ENCODE measurements at places on chromosomes 16 and 17. TPM values are rescaled to one million over a fixed set of nuclear protein-coding genes. Genes with fewer than 3 reads are reported as not detected.

DNA sequence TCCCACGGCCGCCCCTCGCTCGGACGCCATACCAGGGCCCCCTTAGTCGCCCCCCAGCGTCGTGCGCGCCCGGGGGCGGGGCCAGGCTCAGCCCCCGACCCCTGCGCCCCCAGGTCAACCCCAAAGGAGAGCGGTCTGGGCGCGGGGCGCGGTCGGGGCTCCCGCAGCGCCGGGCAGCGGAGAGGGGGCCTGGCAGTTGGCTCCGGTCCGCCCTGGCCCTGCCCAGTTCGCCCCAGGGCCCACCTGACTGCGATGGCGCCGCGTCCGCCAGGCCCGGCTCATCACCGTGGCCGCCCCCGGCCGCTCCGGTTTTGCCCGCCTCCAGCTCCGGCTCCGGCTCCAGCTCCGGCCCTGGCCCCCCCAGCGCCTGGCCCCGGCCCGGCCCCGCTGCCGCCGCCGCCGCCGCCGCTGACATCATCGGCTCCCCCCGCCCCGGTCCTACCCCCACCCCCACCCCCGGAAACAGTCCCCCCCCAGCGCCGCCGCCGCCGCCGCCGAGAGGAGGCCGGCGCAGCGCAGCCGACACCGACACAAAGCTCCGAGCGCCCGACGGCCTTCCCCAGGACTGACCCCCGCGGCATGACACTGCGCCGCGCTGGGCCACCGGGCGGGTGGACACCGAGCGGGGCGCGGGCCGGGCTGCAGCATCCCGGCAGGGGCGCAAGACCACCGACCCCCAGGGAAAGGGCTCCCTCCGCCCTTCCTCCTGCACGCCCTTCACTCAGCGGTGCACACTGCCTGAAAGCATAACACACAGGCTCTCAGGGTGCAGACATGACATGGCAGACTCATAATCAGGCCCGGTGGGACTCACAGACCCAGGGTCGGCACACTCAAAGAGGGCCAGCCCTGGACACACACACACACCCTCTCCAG lies at the start of gene ZBTB4:
Gene ZBTB4, minus strand, starts transcription at position 419 of the 876 bp plus-strand sequence. CDS start 12,830 bp downstream, outside the sequence.
- peaks cover 15% of the 10 kb centered on the region for H3K4me1 ChIP-seq
- H3K36me3 ChIP-seq, result no peaks in the 10 kb centered on the region
- DNase-seq, result peak; percentile 84

- no peak overlapping the region for H3K27ac ChIP-seq
- no peaks in the 10 kb centered on the region for H3K27me3 ChIP-seq
- H3K36me3 ChIP-seq, result no peaks in the 10 kb centered on the region
Observed at GRCh38 chr16:77585379-77586251, 136.7 kb upstream of the NUDT7 start.

- H3K27ac ChIP-seq, result no peak overlapping the region
- H3K36me3 ChIP-seq, result no peaks in the 10 kb centered on the region
- H3K4me1 ChIP-seq, result no peaks in the 10 kb centered on the region
- DNase-seq, result no peak
Observed at GRCh38 chr16:89583895-89584644, 8.5 kb downstream of the CPNE7 start.

DNA sequence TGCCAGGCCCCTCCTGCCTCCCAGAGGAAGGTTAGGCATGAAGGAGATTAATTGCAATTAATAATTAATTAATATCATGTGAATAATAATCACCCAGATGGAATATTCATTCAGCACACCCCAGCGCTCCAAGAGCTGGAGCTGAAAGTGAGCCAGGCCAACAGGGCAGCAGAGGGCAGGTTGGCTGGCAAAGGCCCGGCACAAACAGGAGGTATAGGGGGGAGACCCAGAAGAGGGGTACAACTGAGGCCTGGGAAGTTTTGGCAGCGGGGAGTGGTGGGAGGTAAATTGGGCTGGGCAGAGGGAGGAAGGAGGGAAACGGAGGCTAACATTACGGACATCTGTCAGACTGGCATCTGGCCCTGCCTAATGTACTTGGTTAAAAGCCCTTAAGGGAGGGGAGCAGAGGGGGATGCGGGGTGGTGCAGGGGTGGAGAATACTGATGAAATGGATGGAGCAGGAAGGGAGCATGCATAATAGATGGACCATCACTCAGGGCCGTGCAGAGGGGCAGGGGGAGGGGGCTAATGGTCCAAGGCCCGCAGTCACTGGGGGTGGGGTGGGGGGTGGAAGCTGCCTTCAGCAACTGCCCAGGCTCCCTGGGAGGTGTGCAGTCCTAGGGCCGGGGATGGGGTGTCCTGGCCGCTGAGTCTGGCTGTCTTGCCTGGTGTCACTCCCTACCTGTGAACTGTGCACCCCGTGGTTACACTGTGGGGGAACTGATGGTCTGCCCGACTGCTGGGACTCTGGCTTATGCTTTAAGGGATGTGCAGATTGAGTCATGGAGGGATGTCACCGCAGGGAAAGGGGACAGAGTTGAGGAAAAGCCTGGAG lies 1.9 kb downstream of the ADAM11 start:
- peaks cover 38% of the 10 kb centered on the region for H3K27me3 ChIP-seq
- no peaks in the 10 kb centered on the region for H3K36me3 ChIP-seq
- H3K27ac ChIP-seq, result no peak overlapping the region
- no peak for DNase-seq
- H3K4me1 ChIP-seq, result peaks cover 4% of the 10 kb centered on the region
- H3K4me3 ChIP-seq, result no peak overlapping the region

- H3K4me1 ChIP-seq, result no peaks in the 10 kb centered on the region
- no peaks in the 10 kb centered on the region for H3K36me3 ChIP-seq
- H3K4me3 ChIP-seq, result no peak overlapping the region
- no peak overlapping the region for H3K27ac ChIP-seq
- DNase-seq, result no peak
- no peaks in the 10 kb centered on the region for H3K27me3 ChIP-seq
Observed at GRCh38 chr17:39822051-39822451, 42.1 kb downstream of the IKZF3 start.

DNA sequence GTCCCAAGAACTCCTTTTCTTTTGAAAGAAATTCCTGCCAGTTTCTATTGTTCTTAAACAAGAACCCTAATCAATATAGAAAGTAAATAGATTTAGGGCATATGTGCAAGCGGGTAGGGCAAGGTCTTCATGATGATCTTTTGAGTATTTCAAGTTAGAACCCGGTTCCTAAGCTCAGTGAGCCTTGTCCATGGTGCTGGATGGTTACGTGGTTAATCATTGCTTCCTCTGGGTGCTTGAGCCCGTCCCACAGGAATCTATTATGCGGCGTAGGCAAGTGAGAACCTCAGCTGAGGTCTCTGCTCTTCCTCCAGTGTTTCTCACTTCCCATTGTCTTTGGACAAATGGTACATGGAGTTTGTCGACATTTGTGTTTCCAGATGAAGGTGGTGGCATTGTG lies 580.8 kb upstream of the EEF2KMT start:
- H3K36me3 ChIP-seq, result no peaks in the 10 kb centered on the region
- H3K4me3 ChIP-seq, result no peak overlapping the region
- no peak overlapping the region for H3K27ac ChIP-seq
- H3K27me3 ChIP-seq, result peaks cover 20% of the 10 kb centered on the region

DNA sequence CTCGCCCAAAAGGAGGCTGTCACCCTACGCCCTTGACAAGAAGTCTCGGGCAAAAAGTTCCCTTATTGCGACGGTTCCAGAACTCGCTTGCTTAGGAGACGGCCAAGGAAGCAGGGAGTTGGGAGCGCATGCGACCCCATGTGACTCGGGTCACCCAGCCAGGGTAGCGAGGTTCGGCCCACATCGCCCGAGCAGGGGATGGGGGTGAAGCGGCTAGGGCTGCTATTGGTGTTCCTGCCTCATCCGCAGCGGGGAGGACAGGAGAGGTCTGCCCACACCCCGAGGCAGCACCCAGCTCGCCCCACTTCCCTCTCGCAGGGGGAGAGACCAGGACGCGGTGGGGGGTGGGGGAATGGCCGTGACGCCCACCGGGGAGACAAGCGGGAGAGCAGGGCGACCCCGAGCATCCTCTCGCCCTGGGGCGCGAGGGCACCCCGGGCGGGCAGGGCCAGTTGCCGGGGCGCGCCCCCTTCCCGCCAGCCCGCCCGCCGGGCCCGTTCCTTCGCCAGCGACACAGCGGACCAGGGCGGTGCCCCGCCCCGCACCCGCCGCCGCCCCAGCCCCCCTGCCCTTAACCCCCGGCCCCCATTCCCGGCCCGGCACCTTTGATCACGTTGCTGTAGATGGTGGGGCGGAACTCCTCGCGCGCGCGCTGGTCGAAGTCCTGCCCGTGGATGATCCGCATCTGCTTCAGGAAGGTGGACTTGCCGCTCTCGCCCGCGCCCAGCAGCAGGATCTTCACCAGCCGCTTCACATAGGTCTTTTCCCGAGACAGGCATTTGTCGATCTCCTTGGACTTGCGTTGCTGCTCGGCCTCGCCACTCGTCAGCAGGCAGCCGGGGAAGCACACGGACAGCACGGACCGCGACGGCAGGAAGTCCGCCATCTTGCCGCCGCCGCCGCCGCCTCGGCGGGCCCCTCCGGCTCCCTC lies 567 bp downstream of the GNA13 start:
- peak overlapping the region; percentile 76 for H3K27ac ChIP-seq
- H3K4me1 ChIP-seq, result peaks cover 6% of the 10 kb centered on the region
- peaks cover 26% of the 10 kb centered on the region for H3K36me3 ChIP-seq
- DNase-seq, result peak; percentile 84
- H3K27me3 ChIP-seq, result no peaks in the 10 kb centered on the region

DNA sequence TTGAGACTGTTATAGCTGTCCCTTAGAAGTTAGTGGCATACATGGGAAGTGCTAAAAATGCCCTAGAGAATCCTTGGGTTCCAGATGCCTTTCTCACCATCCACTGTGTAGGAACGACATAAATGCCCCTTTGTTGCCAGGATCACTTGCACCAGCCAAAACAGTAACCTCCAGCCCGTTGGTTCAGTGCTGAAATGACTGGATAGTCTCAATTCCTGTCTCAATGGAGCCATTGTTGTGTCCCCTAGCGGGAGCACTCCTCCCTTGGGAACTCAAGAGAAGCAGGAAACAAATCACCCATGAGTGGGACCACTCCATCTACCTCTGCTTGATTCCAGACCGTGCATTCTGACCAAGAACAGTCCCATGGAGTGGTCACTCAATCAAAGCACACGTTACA lies 23.1 kb downstream of the MPHOSPH6 start:
- H3K4me1 ChIP-seq, result peaks cover 2% of the 10 kb centered on the region
- H3K4me3 ChIP-seq, result no peak overlapping the region

DNA sequence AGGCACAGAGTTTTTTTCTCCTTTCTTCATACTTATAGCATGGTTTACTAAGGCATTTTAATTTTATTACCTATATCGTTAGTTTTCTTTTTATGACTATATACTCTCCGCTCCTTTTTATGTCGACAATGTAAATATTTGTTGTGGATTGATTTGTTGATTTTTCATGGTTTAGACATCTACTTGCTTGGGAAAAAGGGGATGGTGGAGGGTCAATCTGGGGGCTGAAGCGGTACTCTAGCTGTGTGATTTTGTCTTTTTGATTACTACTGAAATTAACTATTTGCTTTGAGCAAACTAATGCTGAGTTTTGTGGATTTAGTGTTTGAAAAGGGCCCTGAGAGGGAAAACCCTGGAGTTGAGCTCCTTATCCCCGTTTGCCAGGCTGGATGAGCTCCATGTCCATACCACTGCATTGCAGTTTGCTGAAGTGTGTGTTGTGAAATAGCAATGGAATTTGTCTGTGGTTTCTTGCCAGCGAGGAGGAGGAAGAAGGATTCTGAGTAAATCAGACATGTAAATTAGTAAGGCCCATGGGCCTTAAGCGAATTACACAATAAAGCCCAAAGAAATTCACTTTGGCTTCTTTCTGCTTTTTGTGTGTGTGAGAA lies 72.0 kb downstream of the FTO start:
- H3K27ac ChIP-seq, result no peak overlapping the region
- H3K36me3 ChIP-seq, result no peaks in the 10 kb centered on the region
- no peaks in the 10 kb centered on the region for H3K27me3 ChIP-seq
- no peak overlapping the region for H3K4me3 ChIP-seq

DNA sequence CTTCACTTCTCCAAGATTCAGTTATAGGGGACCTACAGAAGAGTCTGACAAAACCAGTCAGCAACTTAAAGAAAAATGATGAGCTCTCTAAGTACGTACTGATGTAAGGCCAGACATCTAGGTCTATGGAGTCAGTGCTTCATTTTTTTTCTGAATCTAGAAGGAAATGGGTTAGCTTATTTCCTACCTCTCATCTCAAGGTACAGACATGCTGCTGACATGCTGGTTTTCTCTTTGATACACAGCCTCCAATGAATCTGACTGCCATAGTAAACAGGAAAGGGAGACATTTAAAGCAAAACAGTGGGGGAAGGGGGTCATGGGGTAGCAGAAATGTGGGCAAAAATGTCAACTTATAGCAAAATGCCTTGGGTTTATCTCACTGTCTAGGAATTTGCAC lies 16.4 kb downstream of the CDR2 start:
- no peak for DNase-seq
- peaks cover 11% of the 10 kb centered on the region for H3K4me1 ChIP-seq
- peaks cover 43% of the 10 kb centered on the region for H3K36me3 ChIP-seq
- no peak overlapping the region for H3K4me3 ChIP-seq

DNA sequence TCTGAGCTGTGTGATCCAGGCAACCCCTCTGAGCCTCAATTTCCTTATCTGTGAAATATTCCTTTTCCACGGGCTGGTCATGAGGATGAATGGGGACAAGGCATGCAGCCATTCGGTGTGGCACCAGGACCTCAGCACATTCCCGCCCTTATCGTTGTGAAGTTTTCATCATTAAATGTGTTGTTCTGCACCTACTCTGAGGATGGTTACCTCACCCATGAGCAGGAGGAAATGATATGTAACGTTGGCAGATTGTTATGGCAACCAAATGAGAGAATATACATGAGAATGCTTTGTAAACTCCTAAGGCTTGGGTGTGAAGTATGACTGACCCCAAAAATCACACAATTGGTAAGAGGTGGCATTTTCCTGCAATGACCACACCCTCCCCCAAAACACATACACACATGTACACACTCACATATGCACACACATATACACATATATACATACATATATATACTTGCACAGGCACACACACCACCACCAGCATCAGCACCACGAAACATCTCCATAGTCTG lies 39.5 kb downstream of the SMARCE1 start:
- no peak overlapping the region for H3K27ac ChIP-seq
- no peak overlapping the region for H3K4me3 ChIP-seq
- no peaks in the 10 kb centered on the region for H3K36me3 ChIP-seq

DNA sequence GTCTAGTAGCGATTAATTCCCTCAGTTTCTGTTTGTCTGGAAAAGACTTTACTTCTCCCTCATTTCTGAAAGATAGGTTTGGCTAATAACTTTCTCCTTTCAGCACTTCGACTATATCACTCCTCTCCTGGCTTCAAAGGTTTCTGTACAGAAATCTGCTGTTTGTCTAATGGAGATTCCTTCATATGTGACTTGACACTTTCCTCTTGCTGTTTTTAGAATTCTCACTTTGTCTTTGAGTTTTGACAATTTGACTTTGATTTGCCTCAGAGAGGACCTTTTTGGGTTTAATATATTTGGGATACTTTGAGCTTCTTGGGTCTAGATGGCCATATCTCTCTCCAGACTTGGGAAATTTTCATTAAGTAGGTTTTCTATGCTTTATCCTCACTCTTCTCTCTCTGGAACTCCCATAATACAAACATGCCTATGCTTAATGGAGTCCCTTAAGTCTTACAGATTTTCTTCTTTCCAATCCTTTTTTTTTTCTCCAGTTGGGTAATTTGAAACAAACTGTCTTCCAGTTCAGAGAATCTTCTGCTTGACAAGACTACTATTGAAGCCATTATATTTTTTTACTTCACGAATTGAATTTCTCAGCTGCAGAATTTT lies 7.8 kb upstream of the PRSS21 start:
- DNase-seq, result no peak
- peaks cover 4% of the 10 kb centered on the region for H3K27me3 ChIP-seq
- H3K4me3 ChIP-seq, result no peak overlapping the region

Gene MYL11
- total RNA-seq, result 1.1 TPM

Gene SOX9
- total RNA-seq, result 0.59 TPM

Gene CCDC144A
- total RNA-seq, result 1.3 TPM

Gene DRC7
- total RNA-seq, result 1.3 TPM

Gene DNAH9
- 0.88 TPM for total RNA-seq

Gene HBA2
- total RNA-seq, result 1.2 TPM

Gene DHRS7C
- not detected for total RNA-seq
